CMK (cell line): ENCODE measurements at places on chromosomes 4 and X.

DNA sequence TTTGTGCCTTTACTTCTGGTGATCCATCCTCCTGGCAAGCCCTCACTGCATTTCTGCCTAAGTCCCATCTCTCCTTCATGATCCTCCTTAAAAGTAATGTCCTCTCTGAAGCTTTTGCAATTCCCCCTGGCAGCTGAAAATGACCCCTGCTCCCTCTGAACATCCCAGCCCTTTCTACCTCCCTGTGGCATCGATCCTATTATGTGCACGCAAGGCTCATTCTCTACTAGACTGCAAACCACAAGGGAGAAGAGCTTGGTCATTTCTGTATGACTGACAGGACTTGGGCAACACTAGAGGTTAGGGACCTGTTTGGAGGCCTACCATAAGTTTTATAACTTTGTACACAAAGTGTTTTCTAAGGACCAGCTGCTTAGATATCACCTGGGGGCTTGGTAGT, 50.8 kb upstream of the RAP2C start:
- DNase-seq, result no peak

- no peak for DNase-seq
Measured at GRCh38 chr4:93831716-93832496, 3.4 kb downstream of the ATOH1 start.

DNA sequence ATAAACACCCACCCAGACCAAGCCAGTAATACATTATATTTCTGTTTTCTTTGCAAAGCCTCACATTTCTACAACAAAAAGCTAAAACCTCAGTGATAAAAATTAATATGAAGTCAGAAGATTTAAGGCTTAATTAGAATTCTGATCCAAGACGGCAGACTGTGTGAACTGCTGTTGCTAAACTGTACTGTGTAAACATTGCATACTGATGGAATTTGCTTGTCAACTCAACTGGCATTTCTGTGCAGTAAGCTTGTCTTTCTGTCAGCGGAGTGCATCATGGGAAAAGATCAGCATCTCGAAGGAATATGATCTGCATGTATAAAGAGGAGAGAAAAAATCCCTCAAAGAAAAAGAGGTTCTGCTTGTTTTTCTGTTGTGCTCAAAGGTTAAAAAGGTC, 69.4 kb upstream of the SPANXB1 start:
- DNase-seq, result no peak

GRCh38 chrX:17414027-17414658, 39.1 kb downstream of the NHS start:
- no peak for DNase-seq

DNA sequence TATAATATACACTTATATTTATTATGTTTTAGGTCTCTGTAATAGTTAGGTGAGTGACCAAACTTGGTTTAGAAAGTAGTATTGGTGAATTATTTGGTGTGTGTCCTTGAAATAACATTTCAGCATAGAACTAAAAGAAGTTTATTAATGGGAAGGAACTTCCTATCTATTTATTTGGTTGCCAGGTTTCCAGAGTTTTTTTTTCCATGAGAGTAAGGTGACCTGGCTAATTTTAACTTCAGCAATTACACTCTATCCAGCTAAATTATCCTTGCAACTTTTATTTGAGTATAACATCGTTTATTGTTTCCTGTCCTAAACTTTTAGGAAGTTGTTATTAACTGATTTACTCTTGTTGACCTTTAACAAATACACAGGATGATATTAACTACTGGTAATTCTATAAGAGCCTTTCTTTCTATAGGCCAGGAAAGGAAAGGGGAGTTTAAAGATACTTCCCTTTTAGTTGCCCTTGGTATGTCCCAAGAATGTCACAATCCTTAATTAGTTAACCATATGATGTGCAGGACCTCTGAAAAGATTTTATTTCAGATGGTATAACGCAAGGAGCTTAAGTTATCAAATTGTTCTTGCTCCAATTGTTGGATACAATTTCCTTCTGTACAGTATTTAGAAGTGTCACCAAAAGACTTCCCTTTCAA, 18.9 kb downstream of the PRDM8 start:
- DNase-seq, result no peak

- no peak for DNase-seq
Measured at GRCh38 chr4:8908206-8908893, 36.7 kb upstream of the HMX1 start.

- no peak for DNase-seq
Measured at GRCh38 chr4:123784626-123785025, 388.0 kb downstream of the SPRY1 start.

GRCh38 chrX:154298312-154298711, 2.7 kb downstream of the TKTL1 start:
- DNase-seq, result no peak

- no peak for DNase-seq
Measured at GRCh38 chr4:28523681-28524190, 1663.1 kb downstream of the STIM2 start.

DNA sequence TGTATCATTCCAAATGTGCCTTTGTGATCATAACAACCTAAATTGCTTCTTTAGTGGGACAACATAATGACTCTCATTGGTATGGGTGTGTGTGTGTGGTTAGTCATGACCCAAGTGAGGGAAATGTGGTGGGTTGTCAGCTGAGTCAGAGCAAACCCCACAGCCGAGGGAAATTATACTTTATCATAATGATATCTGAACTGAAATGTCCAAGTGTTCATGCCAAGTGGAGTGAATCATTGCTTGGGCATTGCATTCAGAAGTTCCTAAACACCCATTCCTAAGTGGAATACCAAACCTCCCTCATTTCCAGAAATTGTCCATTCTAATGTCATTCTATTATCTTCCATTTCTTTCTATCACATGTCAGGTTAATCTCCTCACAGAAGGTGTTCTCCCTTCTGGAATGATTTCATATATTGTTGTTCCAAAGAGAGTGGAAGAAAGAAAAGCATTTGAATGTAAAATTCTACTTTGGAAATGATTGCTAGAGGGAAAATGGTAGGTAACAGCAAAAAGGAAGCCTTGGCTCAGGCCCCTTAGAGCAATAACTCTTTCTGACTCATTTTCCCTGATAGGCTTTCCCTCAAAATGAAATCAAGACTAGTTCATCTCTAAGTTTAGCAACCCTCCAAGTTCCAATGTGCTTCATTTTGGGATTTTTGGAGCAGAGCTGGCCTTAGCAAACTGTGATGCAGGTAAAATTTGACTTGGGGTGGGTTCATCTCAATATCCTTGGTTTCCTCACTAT, 230.7 kb upstream of the KCNIP4 start:
- no peak for DNase-seq

GRCh38 chrX:80812176-80812575, 2.5 kb upstream of the BRWD3 start:
- DNase-seq, result no peak

GRCh38 chr4:158411269-158411668, 110.4 kb upstream of the RXFP1 start:
- DNase-seq, result no peak

- DNase-seq, result no peak
Measured at GRCh38 chrX:39691724-39692123, 406.0 kb downstream of the BCOR start.

GRCh38 chr4:87530868-87531267, 1.7 kb upstream of the SPARCL1 start:
- DNase-seq, result no peak

GRCh38 chr4:78207951-78208350, 150.8 kb downstream of the FRAS1 start:
- DNase-seq, result peak; percentile 73

DNA sequence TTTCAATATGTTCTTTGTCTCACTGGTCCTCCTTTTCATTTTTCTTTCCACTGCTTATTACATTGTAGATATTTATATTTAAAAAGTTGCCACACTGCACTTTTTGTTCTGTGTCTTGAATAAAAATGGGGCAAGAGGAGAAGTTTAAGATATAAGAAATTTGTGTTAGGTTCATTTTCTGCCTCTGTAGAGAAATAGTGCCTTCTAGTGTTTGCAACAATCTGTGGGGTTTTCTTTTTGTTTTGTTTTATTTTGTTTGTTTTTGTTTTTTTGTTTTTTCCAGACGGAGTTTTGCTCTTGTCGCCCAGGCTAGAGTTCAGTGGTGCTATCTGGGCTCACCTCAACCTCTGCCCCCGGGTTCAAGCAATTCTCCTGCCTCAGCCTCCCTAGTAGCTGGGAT, 20.1 kb upstream of the SMIM14 start:
- DNase-seq, result no peak

DNA sequence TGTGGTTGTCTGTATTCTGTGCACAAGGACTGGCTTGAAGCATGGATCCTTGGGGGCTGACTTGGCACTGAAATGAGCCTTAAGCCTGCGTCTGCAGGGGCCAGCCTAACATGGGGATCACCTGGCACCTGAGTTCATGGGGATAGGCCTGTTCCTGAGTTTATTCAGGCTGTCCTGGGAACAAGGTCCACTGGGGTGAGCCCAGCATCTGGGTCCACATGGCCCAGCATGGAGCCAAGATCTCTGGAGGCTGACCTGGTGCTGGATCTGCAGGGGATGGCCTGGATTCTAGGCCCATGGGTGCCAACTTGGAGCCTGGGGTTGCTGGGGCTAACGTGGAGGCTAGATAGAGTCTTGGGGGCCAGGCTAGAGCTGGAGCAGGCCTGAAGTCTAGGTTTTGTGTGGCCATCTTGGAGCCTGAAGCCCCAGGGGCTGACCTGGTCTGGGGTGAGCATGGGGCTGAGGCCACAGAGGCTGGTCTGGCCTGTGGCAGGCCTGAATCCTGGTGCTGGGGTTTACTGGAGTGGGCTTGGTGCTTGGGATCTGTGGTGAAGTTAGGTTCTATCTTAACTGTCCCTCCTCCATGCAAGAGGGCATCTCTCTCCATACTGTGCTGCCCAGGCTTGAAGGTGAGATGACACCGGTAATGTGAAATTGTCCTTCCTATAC, 652 bp upstream of the KLKB1 start:
- DNase-seq, result no peak

DNA sequence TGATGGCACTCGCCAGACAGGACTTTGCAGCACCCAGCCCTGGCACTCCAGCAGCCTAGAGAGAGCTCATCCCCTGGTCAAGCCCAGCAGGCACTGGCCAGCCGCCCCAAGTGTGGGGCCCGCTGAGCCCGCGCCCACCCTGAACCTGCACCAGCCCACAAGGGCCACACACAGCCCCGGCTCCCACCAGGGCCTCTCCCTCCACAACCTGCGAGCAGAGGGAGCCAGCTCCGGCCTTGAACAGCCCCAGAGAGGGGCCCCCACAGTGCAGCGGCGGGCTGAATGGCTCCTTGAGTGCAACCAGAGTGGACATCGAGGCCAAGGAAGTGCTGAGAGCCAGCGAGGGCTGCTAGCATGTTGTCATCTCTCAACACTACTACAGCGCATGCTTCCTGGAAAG, 34.4 kb upstream of the DEFB131A start:
- no peak for DNase-seq

- DNase-seq, result no peak
Measured at GRCh38 chr4:19905024-19905423, 346.7 kb upstream of the SLIT2 start.

DNA sequence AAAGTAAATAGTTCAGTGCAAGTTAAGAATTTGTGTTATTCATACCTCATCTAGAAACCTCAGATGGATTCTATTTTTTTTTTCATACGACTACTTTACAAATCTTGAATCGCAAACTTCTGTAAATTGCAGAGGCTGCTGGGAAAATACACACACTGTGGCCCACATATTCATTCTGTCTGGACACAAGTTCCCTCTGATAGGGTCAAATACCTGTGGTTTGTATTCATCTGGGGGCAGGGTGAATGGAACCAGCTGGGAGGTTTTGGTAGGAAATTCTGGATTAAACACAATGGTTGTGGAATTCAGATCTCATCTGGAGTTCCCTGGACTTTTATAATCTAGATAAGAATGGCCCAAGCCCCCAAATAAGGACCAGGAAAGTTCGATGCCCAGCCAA, 56.2 kb downstream of the SPATA18 start:
- DNase-seq, result no peak

- DNase-seq, result no peak
Measured at GRCh38 chr4:85569730-85570299, 94.9 kb downstream of the ARHGAP24 start.

DNA sequence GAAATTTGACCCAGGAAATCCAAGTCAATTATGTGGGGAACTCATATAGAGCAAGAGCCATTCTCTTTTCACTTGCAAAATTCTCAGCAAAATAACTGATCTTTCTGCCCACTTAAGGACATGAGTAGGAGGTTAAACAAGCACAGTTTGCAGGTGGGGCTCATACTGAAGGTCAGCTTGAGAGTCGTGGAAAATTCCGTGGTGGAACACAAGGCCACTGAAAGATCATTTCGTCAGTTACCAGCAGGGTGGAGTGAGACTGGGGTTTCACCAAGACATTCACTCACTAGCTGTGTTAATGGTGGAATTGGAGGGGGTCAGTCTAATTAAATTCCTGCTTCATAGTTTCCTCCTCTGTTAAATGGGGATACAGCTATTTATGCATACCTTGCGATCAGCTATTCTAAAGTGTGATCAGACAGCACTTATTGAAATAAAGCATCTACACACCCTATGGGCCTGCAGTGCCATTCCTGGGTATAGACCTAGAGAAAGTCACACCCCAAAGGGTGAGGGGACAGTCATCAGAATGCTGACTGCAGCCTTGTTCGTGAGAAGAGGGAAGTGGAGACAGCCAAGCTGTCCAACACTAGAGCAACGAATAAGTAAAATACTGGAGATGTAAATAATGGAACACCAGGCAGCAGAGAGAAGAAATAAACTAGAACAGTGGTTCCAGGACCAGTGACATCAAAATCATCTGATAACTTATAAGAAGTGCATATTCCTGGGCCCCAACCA, 42.7 kb upstream of the CLNK start:
- DNase-seq, result no peak

DNA sequence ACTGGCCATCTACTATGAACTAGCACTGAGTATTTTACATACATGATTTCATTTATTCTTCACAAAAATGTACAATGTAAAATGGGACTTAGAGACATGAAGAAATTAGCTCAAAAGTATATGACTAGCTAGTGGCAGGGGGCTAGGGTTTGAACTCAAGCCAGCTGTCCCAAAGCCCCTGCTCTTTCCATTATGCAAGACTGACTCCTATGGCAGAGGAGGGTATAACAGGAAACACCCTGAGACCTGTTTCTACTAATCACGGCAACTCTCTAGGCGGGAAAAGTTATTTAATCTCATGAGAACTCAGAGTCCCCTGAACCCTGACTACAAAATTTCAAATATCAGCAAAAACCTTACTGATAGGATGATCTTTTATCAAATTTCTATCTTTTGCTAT, 150.6 kb downstream of the PRDM5 start:
- DNase-seq, result no peak

DNA sequence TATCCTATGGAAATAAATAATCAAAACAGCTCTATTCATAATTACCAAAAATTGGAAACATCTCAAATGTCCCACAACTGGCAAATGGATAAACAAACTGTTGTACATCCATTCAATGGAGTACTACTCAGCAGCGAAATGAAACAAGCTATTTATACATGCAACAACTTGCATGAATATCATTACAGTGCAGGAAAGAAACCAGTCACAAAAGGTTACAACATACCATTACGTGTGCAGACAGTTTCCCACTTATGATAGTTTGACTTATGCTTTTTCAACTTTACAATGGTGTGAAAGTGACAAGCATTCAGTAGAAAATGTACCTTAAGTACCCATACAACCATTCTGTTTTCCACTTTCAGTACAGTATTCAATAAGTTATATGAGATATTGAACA, 82.3 kb downstream of the NEK1 start:
- no peak for DNase-seq
